Activated T-cell treated with anti-CD3 and anti-CD28 coated beads, Interleukin-2, amount 50 U/mL, for 72 hours (primary cell): ENCODE measurements at places on chromosomes 6 and 20. TPM values are rescaled to one million over a fixed set of nuclear protein-coding genes. Genes with fewer than 3 reads are reported as not detected.

The GHRH gene
- not detected for total RNA-seq

The STK35 gene
- total RNA-seq: 22.4 TPM

The NRSN2 gene
- 14.7 TPM for total RNA-seq

The SMOC2 gene
- total RNA-seq: not detected

The BPIFB2 gene
- total RNA-seq: not detected

The SOD2 gene
- 75.9 TPM for total RNA-seq
